Stimulated activated CD8-positive, alpha-beta memory T cell treated with anti-CD3 and anti-CD28 coated beads, Interleukin-4, amount 100 ng/mL, for 1 hour (primary cell): ENCODE measurements at places on chromosomes 13 and 19.
A peak's percentile ranks its signal among the peaks of the same experiment; 100 is the strongest.

GRCh38 chr19:48321372-48321621 lies 4.1 kb upstream of the EMP3 start:
- DNase-seq, result peak; percentile 96

GRCh38 chr13:99158846-99159245 lies 41.8 kb upstream of the UBAC2 start:
- no peak for DNase-seq

GRCh38 chr13:92806215-92806614 lies 420.4 kb upstream of the GPC6 start:
- no peak for DNase-seq

GRCh38 chr13:112446347-112446861 lies 70.2 kb downstream of the SPACA7 start:
- DNase-seq, result no peak

DNA sequence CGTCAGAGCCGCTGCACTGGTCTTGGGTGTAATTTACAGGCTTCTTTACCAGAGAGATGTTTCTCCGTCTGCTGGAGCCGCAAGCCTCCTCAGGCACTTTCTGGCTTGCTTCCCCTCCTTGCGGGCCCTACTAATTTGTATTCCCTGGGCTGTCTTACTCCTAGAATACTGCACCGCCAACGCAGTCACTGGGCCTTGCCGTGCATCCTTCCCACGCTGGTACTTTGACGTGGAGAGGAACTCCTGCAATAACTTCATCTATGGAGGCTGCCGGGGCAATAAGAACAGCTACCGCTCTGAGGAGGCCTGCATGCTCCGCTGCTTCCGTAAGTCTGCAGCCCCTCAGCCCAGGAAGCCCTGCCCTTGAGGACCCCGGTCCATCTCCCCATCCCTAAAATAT lies 14.1 kb upstream of the C19orf33 start:
- no peak for DNase-seq

DNA sequence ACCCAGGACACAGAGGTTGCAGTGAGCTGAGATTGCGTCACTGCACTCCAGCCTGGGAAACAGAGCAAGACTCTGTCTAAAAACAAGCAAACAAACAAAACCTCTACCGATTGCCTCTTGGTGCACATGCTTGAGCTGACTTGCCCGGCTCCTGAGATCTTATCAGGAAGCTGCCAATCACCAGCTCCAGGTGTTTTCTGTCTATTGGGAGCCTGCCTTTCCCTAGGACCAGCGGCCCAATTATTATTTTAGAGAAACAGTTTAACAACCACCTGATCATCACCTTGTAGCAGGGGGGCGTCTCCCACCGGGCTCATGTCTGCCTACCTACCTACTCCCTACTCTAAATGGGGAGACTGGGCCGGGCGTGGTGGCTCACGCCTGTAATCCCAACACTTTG lies 10.8 kb downstream of the CLEC4M start:
- no peak for DNase-seq

- no peak for DNase-seq
Measured at GRCh38 chr19:43720936-43721335, 5.1 kb downstream of the IRGC start.

DNA sequence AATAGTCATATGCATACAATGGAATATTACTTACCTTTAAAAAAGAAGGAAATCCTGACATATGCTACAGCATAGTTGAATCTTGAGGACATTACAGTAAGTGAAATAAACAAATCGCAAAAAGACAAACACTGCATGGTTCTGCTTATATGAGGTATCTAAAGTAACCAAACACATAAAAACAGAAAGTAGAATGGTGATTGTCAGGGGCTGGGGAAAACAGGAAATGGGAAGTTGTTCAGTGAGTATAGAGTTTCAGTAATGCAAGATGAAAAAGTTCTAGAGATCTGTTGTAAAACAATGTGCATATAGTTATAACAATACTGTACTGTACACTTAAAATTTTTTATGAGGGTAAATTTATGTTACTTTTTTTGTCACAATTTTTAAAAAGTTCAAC lies 219.4 kb downstream of the KLF5 start:
- no peak for DNase-seq

DNA sequence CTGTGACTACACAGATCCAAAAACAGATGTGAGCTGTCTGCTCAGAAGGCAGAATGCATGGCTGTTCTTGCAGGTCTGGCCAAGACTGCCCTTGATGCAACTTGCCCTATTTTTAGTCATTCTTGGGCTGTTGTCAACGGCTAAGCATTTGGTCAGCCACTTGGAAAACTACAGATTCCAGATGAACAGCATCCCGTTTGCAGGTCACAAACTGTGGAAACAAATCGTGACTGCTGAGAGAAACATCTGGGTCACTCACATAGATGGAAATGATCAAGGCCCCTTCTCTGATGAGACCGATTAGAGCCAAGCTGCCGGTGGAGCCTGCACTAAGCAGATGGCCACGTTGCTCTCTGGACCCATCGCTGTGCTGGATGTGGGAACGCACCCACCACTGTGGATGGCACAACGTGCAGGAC lies 15.4 kb upstream of the METTL21C start:
- DNase-seq, result no peak

- DNase-seq, result no peak
Measured at GRCh38 chr13:72205773-72206172, 338.8 kb upstream of the DACH1 start.

DNA sequence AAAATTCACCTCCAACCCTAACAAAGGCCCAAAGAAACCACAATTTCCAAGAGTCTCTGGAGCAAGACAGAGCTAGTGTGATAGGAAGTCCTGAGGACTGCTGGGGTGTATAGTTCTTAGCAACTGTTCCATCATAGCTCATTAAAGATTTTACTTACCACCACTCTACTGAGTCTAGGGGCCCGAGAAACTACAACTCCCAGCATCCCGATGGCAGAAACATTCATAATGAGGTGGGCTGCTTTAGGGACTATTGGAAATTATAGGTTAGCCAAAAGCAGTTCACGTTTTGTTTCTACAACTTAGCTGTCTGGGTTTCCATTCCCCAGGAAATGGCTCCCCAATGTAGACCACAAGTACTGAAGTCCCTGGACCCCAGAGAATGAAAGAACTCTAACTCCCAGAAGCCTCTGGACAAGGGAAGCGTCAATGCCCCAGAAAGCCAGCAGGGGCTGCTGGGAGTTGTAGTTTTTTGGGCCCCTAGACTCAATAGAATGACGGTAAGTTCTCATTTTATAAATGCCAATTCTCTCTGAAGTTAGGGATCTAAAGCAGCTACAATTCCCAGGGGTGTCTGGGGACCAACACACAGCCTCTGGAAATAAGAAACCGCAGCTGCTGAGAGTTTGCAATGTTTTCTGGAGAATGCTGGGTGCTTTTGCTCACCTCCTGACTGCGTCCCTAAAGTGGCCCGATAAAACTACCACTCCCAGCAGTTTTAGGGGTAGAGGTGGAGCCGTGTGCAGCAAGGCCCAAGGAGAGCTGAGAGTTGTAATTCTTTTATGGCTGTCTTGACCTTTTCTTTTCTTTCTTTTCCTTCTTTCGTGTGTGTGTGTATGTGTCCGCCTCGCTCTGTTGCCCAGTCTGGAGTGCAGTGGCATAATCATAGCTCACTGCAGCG lies 11.1 kb downstream of the FTL start:
- no peak for DNase-seq

- DNase-seq, result no peak
Measured at GRCh38 chr13:44318161-44318560, 55.5 kb upstream of the SERP2 start.

DNA sequence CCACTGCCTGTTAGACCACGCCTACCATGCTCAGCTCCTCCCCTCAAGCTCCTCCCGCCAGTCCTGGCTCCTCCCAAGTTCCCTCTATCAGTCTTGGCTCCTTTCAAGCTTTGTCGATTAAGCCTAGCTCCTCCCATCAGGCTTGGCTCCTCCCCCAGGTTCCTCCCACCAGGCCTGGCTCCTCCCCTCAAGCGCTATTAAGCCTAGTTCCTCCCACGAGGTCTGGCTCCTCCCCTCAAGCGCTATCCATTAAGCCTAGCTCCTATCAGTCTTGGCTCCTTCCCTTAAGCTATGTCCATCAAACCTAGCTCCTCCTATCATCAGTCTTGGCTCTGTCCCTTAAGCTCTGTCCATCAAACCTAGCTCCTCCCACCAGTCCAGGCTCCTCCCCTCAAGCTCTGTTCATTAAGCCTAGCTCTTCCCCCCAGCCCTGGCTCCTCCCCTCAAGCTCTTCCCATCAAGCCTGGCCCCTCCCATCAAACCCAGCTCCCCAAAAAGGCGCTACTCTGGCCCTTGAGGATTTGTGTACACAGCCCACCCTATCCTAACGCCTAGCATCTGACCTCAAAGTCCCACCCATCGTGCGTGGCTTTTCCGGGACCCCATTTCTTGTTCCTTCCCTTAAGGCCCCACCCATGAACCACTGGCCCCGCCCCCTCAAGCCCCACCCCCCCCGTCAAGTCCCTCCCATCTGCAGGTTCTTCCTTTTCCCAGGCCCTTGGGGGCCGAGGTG lies 10.0 kb downstream of the CAMSAP3 start:
- DNase-seq, result no peak

DNA sequence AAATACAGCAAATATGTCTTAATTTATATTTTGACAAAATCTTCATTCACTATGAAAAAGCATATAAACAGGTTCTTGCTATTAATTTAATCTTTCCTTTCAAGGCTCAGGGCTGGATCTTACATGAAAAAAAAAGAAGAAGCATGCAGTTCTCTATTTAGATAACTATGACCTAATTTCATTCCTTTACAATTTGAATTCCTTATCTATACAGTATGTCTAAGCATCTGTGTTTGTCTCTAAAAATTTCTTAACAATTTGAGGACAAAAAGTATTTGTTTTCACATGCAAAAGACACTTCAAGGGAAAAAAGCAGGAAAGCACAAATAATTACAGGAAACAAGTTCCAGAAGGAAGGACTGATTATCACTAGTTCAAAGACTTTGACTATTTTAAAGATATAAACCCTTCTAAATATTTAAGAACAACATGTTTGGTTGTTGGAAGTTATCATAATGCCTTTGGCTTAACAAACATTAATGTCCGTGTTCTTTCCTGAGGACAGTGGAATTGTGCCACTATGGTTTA lies 157.5 kb downstream of the TBC1D4 start:
- DNase-seq, result no peak

GRCh38 chr19:13597640-13598039 lies 91.4 kb upstream of the CACNA1A start:
- DNase-seq, result peak; percentile 3

GRCh38 chr13:24574847-24575246 lies 62.3 kb upstream of the PARP4 start:
- no peak for DNase-seq

- no peak for DNase-seq
Measured at GRCh38 chr13:114025714-114026431, 52.0 kb upstream of the C13orf46 start.

DNA sequence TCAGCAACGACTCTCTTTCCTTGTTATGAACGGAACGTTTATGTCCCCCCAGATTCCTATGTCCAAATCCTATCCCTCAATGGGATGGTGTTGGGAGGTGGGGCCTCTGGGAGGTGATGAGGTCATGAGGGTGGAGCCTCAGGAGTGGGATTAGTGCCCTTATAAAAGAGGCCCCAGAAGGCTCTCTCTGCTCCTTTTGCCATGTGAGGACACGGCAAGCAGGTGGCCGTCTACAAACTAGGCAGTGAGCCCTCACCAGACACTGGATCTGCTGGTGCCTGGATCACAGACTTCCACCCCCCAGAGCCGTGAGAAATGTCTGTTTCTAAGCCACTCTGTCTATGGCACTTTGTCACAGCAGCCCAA lies 53.2 kb downstream of the EPS15L1 start:
- DNase-seq, result no peak

DNA sequence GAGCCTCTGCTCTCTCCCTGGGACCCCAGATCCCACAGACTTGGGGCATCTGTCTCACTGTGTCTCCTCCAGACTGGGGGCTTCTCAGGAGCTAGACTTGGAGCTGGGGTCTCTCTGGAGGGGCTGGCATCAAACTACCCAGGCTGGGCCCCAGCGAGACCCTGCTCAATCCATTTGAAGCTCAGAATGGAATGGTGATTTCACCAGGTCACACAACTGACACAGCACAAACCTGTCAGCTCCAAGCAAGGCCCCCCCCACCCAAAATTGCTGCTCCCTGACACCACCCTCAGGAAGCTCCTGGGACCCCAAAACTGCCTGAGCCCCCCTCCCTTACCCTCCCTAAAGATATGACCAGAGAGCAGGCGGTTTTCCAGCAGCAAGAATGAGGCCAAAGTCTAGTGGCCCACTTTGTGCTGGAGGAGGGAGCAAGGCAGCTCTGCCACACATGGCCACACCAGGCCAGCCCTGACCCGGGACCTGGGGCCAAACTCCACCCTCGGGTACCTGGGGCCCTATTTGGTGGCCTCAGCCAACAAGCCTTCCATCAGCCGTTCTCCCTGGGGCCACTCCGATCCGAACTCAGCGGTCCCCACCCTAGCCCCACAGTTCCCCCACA lies 2.4 kb downstream of the NR2F6 start:
- no peak for DNase-seq

GRCh38 chr13:90882551-90882950 lies 464.9 kb upstream of the MIR17HG start:
- DNase-seq, result no peak

- no peak for DNase-seq
Measured at GRCh38 chr13:29480893-29481525, 114.5 kb downstream of the SLC7A1 start.

- no peak for DNase-seq
Measured at GRCh38 chr13:34617473-34618083, 324.5 kb upstream of the NBEA start.
